ENCODE measurements at places on chromosomes 16 and 17.
A peak's percentile ranks its signal among the peaks of the same experiment; 100 is the strongest.

GRCh38 chr16:24114876-24115275 lies 141.3 kb upstream of the CACNG3 start:
- DNase-seq, result no peak

- DNase-seq, result no peak
Observed at GRCh38 chr17:81459224-81459623, 53.4 kb downstream of the ACTG1 start.

DNA sequence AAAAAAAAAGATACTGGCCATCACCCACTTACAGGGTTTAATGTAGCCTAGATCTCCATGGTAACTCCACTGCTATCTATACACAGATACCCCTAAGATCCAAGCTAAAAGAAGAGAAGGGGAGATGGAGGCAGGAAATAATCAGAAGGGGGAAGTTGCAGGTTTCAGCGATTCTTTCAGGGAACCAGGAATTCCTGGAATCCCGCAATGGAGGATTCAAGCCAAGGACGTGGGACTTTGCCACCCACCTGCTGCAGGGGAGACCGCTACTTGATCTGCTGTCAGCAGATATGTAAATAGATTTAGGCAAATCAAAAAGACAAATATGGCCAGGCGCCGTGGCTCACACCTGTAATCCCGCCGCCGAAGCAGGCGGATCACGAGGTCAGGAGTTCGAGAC lies 121.1 kb downstream of the AIPL1 start:
- no peak for DNase-seq

DNA sequence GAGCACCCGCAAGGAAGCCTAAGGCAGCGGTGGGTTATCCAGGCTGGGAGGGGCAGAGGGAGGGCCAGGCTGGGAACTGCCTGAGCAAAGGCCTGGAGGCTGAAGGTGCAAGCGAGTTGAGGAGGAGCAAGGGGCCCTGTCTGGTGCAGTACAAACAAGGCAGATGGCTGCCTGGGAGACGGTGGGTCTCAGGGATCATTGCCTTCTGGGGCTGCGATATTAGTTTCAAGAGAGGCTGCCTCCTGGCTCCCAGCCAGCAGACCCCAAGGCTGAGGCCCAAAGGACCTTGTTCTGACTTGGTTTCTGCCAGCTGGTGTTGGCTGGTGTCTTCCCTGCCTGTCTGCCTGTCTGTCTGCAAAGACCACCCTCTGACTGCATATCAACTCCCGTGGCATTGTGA lies 154.0 kb downstream of the IRF8 start:
- DNase-seq, result no peak

DNA sequence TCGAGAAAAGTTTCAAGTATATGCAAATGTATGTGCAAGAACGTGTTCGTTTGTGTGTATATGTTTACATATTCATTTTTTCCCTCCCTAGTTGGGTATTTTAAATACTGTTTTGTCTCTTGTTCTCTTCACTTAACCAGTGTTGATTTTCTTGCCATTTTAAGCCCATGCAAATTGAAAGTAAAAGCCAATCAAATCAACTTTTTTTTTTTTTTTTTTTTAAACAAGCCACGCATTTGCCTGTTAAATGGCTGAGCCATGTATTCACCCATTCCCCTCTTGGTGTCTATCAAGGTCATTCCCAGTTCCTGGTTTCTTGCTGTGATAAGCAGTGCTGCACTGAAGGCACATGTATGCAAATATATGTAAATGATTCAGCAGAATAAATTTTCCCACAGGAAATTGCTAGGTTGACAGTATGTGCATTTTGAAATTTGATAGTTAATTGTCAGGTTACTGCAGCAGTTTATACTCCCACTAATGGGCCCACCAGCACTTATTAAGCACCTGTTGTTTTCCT lies 12.2 kb downstream of the ABCC1 start:
- DNase-seq, result no peak

- no peak for DNase-seq
Observed at GRCh38 chr17:50624321-50624934, 10.3 kb upstream of the ABCC3 start.

GRCh38 chr16:30005341-30006094 lies 5.3 kb downstream of the DOC2A start:
- peak; percentile 15 for DNase-seq
